ELR (cell line): ENCODE measurements at places on chromosomes 16 and 17.

- DNase-seq = no peak
These were observed 52.2 kb upstream of the MED9 start for GRCh38 chr17:17424552-17424951.

GRCh38 chr17:7572338-7572587 is 7.2 kb upstream of the CD68 start:
- no peak for DNase-seq

- no peak for DNase-seq
These were observed 112.2 kb upstream of the ZNF750 start for GRCh38 chr17:82952019-82952418.

- DNase-seq = peak; percentile 65
These were observed 1.6 kb downstream of the NUFIP2 start for GRCh38 chr17:29292071-29292991.

- no peak for DNase-seq
These were observed 15.4 kb downstream of the SMARCE1 start for GRCh38 chr17:40632216-40632615.

GRCh38 chr17:8022360-8023003 is 16.4 kb upstream of the ALOX15B start:
- DNase-seq = no peak

DNA sequence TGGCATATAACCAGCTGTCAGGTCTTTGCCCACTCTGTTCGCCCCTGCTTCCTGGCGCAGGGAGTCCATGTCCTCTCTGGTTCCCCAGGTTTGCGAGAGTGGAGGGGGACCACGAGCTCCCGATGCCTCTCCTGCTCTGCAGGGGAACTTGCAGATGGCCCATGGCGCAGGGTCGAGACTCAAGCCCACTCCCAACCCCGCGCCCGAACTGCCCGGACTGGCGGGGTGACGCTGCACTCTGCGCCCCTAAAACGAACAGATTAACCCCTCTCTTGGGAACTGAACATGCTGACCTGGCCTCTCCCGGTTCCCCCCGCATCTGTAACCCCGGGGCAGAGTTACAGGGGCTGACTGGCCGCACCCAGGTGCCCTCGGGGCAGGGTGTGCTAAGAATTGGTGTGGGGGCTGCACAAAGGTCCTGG is 681 bp upstream of the PLA2G15 start:
- no peak for DNase-seq

- DNase-seq = peak; percentile 37
These were observed 8.5 kb downstream of the HASPIN start for GRCh38 chr17:3732210-3732621.

DNA sequence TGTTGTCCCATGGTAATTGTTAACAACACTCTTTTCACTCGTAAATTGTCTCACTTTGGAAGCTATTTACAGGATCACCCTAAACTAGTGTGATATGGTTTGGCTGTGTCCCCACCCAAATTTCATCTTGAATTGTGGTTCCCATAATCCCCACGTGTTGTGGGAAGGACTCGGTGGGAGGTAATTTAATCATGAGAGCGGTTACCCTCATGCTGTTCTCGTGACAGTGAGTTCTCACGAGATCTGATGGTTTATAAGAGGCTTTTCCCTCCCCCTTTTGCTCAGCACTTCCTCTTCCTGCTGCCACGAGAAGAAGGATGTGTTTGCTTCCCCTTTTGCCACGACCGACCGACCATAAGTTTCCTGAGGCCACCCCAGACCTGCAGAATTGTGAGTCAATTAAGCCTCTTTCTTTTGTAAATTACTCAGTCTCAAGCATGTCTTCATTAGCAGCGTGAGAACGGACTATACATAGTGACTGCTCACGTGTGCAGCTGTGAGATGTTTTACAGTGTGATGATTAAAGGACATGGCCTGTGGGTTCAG is 34.4 kb downstream of the DNAH3 start:
- DNase-seq = no peak

DNA sequence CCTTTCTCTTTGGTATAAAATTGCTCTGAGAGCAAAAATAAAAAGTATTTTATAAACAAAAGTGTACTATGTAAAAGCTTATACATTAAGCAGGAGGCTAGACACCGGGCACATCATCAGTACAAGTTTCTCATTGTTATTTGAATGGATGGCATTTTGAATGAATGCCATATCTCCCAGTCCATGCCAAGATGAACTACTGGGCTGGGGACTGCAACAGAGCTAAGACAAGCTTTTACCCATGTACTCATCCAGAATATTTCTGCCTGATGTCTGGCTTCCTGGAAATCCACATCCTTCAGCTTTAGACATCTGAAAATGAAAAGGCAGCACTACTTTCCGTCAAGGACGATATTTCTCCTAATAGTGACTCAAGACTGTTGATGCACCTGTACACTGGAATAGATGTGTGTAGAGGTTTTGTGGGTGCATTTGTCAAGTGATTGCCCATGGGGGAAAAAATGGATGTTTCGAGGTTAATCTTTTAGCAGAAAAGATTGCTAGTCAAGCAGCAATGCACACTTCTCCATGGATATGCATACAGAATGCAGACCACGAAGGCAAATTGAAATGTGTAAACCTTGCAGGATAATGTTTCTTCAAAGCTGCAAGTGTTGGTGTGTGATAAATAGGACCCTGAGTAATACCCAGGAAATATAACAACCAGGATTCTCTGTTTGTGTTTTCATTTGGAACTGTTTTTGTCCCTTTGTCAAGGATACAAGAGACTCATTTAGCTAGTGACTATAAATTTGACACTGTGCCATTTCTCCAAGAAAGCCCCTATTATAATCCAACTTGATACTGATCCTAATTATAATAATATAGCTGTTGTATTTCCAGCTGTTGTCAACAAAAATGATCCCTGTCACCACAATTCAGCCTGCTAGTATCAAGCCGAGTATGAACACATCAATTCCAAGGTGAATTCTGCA is 173.8 kb downstream of the CDH8 start:
- DNase-seq = no peak

DNA sequence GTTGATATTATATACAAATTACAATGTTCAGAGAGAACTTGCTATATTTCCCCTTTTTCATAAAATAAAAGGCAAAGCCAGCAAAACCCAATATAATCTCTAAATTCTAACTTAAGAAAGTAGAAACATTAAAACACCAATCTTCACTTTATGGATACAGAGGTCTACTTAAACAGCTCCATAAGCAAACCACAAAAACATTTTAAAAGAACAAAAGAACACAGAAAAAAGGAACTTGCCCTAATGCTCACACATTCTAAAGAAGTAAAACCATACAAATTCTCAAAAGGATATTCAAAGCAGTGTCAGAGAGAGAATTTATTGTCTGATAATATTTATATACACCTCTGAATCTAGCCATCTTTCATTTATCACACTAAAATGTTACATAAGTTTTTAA is 606 bp downstream of the ABCA10 start:
- no peak for DNase-seq

DNA sequence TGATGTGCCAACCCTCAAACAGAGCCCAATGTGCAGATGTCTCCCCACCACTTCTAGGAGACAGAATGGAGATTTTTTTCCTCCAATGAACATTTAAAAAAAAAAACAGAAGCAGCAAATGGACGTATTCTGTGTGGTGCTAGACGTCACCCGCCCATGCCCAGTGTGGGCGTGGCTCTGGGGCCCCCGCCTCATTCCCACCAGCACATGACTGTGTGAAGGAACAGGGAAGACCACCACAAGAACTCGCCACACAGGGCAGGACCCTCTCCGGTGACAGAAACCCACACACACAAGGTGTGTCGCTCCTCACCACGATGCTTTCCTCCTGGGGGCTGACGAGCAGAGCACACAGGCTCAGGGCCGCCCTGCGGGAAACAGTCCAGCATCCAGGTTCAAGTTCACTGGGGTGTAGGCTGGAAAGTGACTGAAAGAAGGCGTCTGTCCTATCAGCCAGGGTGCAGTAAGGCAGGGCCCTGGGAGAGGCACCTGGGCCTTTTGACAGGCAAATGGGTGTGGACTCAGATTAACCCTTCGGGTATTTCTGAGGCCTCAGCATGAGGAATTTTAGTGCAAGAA is 53.5 kb downstream of the KLHDC4 start:
- no peak for DNase-seq

GRCh38 chr16:29698484-29699323 is 19.7 kb downstream of the QPRT start:
- DNase-seq = no peak

- DNase-seq = no peak
These were observed 13.8 kb downstream of the CHST6 start for GRCh38 chr16:75481475-75481874.

- no peak for DNase-seq
These were observed 158.2 kb downstream of the CMIP start for GRCh38 chr16:81602792-81603191.

- no peak for DNase-seq
These were observed 4.4 kb downstream of the TMC8 start for GRCh38 chr17:78134899-78135385.

- DNase-seq = peak; percentile 54
These were observed 36.7 kb upstream of the CIBAR2 start for GRCh38 chr16:85148931-85149330.

GRCh38 chr16:69936252-69936651 is 14.9 kb upstream of the CLEC18A start:
- DNase-seq = no peak

GRCh38 chr16:67883872-67884261 is 818 bp upstream of the NRN1L start:
- DNase-seq = peak; percentile 63

- peak; percentile 66 for DNase-seq
These were observed 2.8 kb downstream of the TOB1 start for GRCh38 chr17:50863221-50863843.

DNA sequence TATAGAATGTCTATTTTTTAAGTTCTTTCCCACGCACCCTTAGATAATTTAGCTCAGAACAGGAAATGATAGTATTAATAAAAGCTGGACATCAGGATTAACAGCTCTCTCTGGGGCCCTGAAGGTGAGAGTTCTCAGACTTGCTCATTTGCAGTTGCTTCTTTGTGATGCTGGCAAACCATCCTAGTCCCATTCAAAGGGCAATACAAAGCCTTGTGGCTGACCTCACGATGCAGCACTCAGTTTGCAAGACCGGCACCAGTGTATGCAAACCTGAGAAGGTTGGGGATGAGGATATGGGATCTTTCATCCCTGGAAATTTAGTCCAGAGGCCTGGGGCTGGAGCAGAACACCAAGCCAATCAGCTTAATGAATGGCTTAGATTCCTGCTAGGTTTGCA is 29.3 kb downstream of the STH start:
- DNase-seq = no peak

DNA sequence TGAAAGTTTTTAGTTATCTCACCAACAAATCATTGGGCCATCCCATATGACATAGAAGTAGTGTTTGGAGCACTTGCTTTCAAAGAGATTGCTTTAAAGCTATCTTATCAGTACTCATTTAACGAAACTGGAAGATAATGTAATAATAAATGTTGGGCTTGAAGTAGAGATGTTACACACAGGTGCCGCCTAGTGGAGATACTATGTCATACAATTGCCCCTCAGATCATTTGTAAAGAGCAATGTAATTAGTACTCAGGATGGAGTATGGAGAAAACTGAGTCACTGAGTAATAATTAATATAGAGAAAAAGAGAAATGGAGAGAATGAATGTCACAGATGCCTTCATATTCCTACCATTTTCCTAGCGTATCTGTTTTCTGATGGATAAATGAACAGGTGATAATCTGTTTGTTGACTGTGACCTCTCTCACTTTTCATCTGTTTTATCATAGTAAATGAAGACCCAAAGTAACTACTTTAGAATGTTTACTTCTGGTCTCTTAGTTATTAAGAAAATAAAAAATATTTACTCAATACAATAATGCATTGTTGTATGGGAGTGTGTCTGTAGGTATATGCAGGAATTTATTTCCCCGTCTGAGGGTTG is 80.4 kb downstream of the EFCAB5 start:
- peak; percentile 70 for DNase-seq

DNA sequence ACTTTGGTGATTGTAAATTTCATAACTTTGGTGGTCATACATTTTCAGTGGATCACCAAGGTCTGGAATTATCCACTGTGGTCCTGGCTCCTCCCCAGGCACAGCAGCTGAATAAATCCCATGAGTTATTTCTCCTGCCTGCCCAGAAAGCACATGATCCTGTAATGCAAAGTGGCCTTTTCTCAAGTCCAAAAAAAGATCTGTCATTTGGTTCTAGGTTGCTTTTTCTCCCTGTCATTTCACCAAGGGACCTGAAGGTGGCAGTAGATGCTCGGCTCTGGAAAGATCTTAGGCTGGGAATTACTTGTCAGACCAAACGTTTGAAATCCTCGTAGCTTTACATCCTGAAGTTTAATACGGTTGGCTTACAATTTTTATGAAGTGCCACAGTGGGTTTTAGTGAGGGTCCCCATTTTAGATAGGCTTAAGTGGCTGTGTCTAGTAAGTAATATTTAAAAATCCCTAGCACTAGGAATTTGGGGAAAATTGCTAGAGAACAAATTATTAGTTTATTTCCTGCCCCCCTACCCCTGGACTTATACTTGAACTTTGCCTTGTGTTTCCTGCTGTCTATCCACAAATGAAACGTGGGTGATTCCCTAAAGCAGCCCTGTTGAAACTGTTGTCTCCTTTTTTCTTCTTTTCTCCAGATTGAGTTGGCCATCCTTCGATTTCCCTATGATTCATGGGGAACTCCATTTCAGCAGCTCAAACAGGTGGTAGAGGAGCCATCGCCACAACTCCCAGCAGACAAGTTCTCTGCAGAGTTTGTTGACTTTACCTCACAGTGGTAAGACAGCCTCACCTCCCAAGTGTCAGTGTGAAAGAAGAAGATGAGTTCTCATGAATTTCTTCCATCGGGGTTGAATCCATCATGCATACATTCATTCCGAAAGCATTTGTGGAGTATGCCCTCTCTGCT is 111.7 kb downstream of the MAP2K6 start:
- DNase-seq = peak; percentile 78

- no peak for DNase-seq
These were observed 30.5 kb upstream of the PLCG2 start for GRCh38 chr16:81748476-81749198.

DNA sequence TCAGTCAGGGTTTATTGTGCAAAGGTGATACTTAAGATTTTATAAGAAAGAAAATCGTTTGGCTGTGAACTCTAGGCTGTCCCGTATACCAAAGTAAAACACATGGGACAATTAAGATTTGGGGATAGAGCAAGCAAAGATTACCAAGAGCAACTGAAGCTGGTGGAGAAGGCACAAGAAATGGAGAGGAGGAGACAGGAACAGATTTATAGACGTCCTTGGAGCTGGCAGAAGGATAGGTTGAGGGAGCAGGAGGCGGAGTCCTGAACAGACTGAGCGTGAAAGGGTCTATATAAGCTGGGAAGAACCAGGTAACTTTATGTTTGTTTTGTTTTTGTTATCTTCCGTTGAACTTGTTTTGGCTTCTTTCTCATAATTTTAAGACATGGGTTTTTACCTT is 3.8 kb downstream of the TNRC6C start:
- DNase-seq = no peak

DNA sequence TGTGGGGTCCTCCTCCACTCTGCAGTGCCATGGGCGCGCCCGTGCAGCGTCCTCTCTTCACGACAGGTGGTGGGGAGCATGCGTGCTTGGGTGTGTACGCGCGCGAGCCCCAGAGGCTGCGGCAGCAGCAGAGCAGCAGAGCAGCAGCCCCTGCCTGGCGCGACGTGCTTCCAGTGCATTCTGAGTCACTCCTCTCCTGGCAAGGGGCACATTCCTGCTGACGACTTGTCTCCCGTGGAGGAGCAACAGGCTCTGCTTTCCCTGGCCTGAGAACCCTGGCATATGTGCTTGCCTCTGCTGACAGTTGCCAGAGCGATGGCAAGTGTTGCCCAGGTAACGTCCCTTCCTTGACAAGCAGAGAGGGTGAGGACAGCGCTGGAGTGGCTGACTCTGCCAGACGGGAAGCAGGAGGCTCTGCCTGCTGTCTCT is 133.8 kb upstream of the PLCG2 start:
- DNase-seq = peak; percentile 90

GRCh38 chr17:79685121-79685520 is 45.6 kb upstream of the ENPP7 start:
- no peak for DNase-seq
